ENCODE measurements at places on chromosomes 3 and 15.

DNA sequence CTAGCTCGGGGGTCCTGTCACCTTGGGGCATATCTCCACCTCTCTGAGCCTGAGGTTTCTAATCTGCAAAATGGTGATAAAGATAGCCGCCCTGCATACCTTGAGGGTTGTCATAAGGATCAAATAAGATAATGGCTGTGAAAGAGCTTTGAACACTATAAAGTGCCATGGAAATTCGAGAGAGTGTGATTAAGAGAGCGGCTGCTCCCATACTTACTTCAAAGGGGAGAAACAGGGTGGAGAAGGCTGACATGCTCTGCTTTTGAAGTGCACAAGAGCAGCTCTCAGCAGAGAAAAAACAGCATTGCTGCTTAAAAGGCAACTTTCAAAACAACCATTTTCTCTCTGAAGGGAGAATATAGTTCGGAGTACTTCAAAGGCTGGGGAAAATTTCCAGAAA, 529.2 kb downstream of the EPHB1 start:
- DNase-seq: no peak

DNA sequence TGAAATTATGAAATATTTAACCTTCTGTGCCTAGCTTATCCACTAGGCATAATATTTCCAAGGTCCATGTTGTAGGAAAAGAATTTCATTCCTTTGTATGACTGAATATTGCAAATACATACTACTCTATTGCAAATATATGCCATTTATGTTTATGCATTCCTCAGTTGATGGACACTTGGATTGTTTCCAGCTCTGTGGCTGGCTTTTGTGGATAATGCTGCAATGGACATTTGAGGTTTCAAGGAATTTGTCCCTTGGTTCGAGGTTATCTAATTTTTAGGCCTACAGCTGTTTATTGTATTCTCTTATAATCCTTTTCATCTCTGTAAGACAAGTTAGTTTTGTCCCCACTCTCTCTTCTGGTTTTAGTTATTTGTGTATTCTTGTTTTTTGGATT, 7.7 kb upstream of the AADACL2 start:
- no peak for DNase-seq

DNA sequence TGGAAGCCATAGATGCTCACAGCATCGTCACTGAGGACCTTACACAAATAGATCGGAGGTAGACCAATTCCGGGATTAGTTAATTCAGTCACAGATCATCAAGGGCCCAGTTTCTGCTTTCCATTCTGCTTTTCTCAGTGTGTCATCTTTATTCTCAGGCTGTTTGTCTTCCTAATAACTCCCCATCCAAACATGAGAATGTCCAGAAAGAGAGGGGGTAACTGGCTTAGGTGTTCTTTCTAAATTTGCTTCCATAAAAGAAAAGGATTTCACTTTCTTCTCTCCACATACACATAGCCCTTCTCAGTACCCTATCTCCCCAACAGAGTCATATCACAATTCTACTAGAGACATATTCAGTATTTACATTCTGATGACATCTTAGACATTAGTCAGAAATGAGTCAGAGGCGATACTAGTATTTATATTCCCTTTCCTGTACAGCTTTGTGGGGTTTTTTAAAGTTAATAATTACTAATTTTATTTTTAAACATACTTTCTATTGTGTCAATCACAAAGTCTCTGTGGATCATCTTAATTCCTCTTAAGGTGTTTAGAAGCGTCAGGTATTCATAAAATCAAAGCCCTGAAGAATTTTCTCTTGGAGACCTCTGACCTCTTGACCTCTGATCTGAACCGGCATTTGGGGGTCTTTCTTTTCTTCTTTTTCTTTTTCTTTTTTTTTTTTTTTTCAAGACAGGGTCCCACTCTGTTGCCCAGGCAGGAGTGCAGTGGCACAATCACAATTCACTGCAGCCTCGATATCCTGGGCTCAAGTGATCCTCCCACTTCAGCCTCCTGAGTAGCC, 24.3 kb upstream of the IL12A start:
- DNase-seq: no peak

- no peak for DNase-seq
Measured at GRCh38 chr3:171184372-171184771, 157.9 kb upstream of the SLC2A2 start.

- no peak for DNase-seq
Measured at GRCh38 chr15:74300057-74300795, 64.1 kb downstream of the CCDC33 start.

- DNase-seq: no peak
Measured at GRCh38 chr3:108006881-108007331, 83.9 kb downstream of the CD47 start.

DNA sequence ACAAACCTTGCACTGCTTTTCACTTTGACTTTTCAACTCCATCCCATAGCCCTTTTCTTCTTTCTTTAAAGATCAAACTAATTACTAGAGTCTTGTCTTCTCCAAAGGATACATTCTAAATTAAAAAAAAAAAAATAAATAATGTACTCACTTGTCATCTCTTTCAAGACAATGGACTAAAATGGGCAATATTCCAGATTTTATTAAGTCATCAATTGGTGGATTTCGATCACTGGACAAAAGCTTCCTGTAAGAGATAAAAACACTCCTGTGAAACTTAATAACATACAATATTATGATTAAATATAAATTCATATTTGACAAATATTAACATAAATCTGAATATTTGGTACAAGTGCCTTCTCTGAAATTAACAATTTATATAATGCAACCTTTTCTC, 34.1 kb downstream of the KPNA4 start:
- no peak for DNase-seq

DNA sequence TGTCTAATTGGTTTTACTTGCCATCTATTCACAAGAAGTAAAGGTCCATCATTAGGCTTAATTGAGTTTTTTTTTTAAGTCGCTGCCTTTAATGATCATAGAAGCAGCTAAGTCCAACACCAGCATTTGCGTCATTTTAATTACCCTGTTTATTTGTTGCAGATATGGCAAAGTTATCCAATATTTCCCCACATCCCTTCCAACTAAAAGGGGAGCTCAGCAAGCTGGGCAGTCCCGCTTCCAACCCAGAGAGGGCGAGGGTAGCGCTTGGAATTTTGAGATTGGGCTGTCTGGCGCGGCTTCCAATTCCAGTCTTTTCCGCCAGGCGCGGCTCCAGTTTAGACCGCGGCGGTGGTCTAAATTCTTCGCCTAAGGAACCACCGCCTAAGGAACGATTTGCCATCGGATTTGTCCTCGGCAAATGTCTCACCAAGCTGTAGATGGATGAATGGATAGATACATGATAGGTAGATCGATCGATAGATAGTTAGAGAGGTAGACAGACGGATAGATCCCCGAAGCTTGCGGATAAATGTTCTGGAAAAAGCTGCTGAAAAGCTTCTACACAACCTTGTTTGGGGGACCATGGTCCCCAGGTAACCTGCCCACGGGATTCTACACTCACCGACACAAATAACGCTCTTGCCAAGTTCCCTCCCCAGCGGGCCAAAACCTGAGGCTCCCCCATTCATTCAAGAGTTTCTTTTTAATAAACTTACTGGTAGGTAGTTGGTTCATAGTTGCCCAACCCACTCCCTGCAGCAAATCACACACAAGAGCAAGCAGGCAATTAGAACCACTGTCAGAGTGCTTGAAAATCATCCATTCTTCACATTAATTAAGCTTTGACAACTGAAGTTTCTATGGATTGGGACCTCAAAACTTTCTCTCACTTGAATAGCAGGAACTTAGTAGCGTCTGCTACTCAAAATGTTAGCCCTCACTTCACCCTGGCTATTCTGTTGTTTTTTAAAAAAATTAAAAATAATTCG, 49.1 kb downstream of the ZIC4 start:
- DNase-seq: no peak

GRCh38 chr3:11570789-11571495, 72.8 kb downstream of the VGLL4 start:
- DNase-seq: no peak

- no peak for DNase-seq
Measured at GRCh38 chr3:127775398-127776109, 46.8 kb downstream of the MGLL start.

DNA sequence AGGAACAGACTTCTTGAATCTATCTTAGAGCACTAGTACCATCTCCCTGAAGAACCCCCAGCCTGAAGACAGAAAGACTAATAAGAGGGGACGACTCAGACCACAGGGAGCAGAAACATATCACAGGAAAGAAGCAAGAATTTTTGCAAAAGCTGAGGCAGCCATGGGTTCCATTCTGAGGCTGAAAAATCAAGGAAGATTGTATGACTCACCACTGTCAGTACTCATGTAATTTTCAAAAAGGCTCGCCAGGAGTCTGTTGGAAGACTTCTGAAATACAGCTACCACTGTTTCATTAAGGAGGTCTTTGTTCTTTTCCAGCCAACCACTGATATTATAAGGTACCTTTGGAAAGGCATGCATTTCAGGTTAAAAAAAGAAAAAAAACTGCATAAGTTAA, 47.5 kb downstream of the MYH15 start:
- DNase-seq: no peak

DNA sequence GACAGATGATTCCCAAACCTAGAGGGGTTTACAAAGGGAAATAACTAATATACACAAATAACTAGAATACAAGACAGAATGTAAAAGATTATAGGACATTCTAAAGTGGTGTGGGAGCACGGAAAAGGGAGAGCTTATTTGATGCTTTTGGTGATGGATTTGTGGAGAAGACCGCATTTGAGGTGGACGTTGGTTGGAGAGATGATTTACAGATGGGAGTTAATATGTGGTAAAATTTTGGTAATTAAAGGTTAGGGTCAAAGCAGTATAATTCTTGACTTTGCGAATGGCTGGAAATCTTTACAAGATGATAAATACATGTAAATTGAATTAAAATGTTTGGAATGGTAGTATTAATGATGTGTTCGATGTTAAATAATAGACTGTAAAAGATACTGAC, 1.2 kb downstream of the KNL1 start:
- no peak for DNase-seq

DNA sequence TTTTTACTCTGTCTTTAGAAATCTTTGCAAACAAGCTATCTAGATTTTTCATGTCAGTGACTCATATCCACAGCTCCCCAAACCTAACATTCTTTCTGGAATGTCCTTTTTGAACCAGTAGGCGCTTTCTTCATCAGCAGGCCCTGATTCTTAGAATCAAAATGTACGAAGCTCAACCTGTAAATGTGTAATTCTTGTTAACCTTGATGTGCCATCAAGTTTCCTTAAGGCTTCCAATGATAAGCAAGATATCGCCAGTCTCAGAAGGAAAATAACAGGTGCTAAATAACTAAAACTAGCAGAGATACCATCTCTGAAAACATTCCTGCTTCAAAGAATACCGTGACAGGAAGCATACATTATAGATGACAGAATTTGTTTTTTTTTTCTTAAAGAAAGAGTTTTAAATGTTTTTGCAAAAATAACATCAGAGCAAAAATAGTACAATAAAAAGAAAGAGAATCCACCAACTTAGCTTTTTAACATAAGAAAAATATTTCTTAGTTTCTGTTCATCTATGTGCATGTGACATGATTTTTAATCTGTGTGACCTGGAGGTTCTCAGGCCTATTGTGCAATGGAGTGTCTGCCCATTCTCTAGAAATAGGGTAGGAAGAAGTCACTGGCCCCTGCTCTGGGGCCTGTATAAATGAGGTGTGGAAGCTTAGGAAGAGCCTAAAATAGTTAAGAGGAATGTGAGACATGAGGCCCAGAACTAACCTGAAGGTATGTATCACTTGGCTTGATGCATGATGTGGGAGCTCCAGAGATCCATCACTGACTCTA, 14.7 kb upstream of the SECISBP2L start:
- DNase-seq: no peak

DNA sequence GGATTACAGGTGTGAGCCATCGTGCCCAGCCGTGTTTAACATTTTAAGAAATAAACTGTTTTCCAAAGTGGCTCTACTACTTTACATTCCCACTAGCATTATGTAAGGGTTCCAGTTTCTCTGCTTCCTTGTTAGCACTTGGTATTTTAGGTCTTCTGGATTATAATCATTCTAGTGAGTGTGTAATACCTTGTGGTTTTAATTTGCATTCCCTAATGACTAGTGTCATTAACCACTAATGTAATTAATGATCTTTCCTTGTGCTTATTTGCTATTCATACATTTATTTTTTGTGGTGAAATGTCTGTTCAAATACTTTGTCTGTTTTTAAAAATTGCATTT, 30.7 kb downstream of the ARIH2 start:
- DNase-seq: no peak

- no peak for DNase-seq
Measured at GRCh38 chr15:41695750-41696436, 35.7 kb downstream of the MGA start.

DNA sequence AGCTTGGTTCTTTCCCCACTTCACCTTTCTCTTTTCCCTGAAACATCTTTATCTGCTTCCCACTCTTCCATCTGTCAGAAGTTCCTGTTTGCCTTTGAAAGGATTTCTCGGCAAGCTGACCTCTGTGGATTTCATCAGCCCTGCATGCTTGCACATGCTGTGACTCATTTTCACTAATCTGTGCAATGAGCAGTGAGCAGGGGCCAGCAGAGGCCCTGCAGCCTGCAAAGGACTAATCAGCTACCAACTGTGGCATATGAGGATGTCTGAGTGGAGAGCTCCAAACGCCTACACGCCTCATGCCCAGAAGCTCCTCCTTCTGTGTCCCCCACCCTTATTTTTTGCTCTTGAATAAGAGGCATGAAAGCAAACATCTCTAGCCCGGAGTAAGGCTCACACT, 333.0 kb upstream of the SEMA6D start:
- no peak for DNase-seq

DNA sequence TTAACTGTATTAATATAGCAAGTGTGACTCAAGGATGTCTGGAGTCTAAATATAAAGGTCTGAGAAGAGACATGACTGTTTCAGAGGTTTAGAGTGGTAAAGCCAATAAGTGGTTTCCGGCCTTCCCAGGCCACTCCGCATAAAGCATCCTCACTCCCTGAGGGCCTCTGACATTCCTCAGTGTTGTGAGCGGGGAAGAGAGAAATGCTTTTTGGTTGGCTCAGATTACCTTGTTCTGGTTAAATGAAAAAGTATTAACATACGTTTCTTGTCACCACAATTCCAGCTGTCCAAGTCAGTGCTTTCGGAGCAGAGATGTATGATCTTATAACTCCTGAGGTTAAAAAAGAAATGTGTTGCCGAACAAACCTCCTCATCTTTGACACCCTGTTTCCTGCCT, 103.8 kb downstream of the RBMS3 start:
- no peak for DNase-seq

DNA sequence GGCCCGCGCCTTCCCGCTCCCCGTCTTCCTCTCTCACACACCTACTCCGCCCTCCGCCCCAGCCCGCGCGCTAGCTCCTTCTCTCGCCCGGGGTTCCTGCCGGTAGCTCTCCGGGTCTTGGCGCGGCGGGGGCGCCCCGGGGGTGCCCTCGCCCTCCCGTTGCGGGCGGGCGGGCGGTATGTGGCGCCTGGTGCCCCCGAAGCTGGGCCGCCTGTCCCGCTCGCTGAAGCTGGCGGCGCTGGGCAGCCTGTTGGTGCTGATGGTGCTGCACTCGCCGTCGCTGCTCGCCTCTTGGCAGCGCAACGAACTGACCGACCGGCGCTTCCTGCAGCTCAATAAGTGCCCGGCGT, 507 bp downstream of the DIPK2A start:
- no peak for DNase-seq

- DNase-seq: no peak
Measured at GRCh38 chr3:72065872-72066641, 281.1 kb upstream of the PROK2 start.

- no peak for DNase-seq
Measured at GRCh38 chr3:193040836-193041672, 123.4 kb upstream of the MB21D2 start.

GRCh38 chr3:124088801-124089200, 96.9 kb upstream of the ROPN1 start:
- no peak for DNase-seq

Data from anterior cingulate cortex (tissue), 58 donors.